Stimulated activated CD4-positive, alpha-beta T cell treated with anti-CD3 and anti-CD28 coated beads, Interleukin-15, amount 100 ng/mL, for 24 hours (primary cell): ENCODE measurements at places on chromosomes 4 and X.

GRCh38 chrX:48465336-48465933 is 4.6 kb downstream of the SLC38A5 start:
- DNase-seq: no peak

- no peak for DNase-seq
These were observed 197.9 kb downstream of the IL13RA2 start for GRCh38 chrX:114819509-114819908.

DNA sequence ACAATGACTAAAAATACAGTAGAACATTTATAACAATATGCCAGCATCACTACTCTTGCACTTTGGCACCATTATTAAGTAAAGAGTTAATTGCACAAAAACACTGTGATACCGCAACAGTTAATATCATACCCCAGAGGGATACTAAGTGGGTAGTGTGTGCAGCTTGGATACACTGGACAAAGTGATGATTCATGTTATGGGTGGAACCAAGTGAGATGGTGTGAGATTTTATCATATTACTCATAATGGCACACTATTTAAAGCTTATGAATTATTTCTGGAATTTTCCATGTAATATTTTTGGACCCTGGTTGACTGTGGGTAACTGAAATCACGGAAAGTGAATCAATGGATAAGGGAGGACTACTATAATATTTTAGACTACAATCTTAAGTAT is 265.3 kb downstream of the PCDH18 start:
- DNase-seq: no peak

- DNase-seq: no peak
These were observed 3.4 kb downstream of the SPATA4 start for GRCh38 chr4:176191974-176192373.

- DNase-seq: no peak
These were observed 582.3 kb downstream of the FSTL5 start for GRCh38 chr4:161581262-161582230.

GRCh38 chr4:13706120-13706519 is 78.6 kb upstream of the BOD1L1 start:
- DNase-seq: no peak

GRCh38 chrX:120741452-120741851 is 111.6 kb upstream of the C1GALT1C1 start:
- DNase-seq: no peak

DNA sequence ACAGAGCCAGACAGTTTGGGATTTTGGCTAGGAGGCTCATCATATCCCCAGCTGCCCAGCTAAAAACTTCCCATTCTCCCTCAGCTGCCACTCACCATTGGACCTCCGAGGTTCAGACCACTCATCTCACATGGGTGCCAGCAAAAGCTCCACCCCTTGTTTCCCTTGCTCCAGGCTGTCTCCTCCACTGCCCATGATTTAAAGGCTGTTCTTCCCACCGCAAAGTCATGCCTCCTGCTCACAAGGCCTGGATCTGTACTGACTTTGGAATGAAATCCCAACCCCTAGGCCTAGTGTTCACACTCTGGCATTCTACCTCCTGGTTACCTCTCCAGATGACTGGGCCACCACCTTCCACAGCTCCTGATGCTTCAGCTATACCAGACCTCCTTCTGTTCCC is 142.2 kb upstream of the EOLA2 start:
- DNase-seq: no peak

- DNase-seq: no peak
These were observed 14.9 kb downstream of the MSANTD1 start for GRCh38 chr4:3263876-3264193.
